ENCODE measurements at places on chromosomes 5 and 9.

- no peak for DNase-seq
Measured at GRCh38 chr5:67815455-67816391, 399.8 kb upstream of the PIK3R1 start.

- no peak for DNase-seq
Measured at GRCh38 chr5:157559301-157559700, 16.3 kb downstream of the ADAM19 start.

GRCh38 chr5:134512661-134512999 is 12.8 kb upstream of the JADE2 start:
- no peak for DNase-seq

- DNase-seq: no peak
Measured at GRCh38 chr9:88872192-88872946, 118.9 kb upstream of the S1PR3 start.

DNA sequence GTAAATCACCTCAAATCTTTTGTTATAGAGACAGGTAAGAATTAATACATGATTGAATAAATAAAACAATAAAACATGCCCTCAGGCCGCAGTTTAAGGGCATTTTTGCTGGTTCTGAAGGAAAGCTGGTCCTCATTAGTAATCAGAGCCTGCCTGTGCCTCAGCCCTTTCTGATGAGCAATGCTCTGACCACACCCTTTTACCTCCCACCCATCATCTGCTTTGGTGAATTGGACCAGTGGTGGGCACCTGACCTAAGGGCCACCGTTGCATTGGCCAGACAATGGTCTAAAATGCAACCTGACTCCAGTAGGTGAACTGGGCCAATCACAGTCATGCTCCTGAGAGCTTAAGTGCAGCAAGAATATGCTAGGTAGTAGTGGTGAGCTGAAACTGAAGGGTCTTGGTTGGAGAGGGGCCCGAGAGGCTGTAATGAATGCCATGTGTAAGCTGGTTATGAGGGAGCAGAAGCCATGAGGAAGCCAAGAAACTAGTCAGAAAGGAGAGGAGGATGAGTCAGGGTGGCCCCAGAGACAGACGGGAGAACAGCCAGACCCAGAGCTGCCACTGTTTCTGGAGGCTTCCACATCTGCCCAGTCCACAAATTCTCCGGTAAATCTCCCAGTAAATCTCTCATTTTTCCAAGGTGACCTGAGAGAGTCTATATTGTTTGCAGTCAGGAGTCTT is 45.5 kb upstream of the ZSWIM6 start:
- no peak for DNase-seq

DNA sequence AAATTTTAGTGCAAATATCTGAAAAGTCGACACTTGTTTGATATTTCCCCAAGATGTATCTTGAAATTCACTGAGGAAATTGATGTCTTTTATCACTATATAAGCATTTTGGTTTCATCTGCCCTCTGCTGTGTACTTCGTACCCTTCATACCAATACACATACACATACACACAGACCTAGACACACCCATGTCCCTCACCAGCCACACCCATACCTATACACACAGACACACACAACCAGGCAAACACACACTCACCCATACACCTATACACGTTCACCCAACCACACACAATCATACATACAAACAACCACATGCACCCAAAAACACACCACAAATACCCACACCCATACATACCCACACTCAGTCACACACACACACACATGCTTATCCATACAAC is 367.8 kb downstream of the HINT1 start:
- no peak for DNase-seq

GRCh38 chr5:74948031-74948546 is 81.9 kb upstream of the FAM169A start:
- no peak for DNase-seq

GRCh38 chr5:59746241-59746765 is 147.2 kb downstream of the PDE4D start:
- DNase-seq: no peak

Measured in left forelimb (tissue), 1 donor.